Osteocyte (in vitro differentiated cells): ENCODE measurements at places on chromosomes 6 and 20. TPM values are rescaled to one million over a fixed set of nuclear protein-coding genes. Genes with fewer than 3 reads are reported as not detected.

DNA sequence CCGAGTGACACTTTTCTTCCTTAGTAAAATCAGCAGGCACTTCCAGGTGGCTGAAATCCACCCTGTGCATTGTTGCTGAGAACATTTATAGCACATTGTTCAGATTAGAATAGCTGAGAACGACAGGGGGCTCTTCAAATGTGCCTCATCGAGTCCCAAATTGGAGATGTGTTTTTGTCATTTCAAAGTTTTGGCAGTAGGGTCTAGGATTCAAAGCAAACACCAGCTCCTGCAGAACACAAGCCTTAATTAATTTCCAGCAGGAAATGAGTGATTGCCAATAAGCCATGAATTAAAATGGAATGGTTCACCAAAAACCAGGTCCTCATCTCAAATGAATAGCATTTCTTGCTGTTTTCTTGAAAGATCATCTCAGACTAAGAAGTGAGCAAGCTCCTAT, 171.6 kb downstream of the PLCB1 start:
- no peaks in the 10 kb centered on the region for H3K36me3 ChIP-seq
- no peak for DNase-seq
- no peaks in the 10 kb centered on the region for H3K27me3 ChIP-seq

GRCh38 chr6:72084992-72085569, 198.7 kb downstream of the RIMS1 start:
- no peak overlapping the region for H3K27ac ChIP-seq
- no peak overlapping the region for H3K4me3 ChIP-seq
- DNase-seq, result no peak
- no peaks in the 10 kb centered on the region for H3K4me1 ChIP-seq

- no peak overlapping the region for H3K4me3 ChIP-seq
- no peak for DNase-seq
- H3K36me3 ChIP-seq, result no peaks in the 10 kb centered on the region
- H3K27me3 ChIP-seq, result peaks cover 12% of the 10 kb centered on the region
- H3K4me1 ChIP-seq, result no peaks in the 10 kb centered on the region
Observed at GRCh38 chr6:123169774-123170095, 173.7 kb downstream of the CLVS2 start.

GRCh38 chr6:95232446-95232845, 344.9 kb upstream of the MANEA start:
- no peaks in the 10 kb centered on the region for H3K36me3 ChIP-seq
- H3K27me3 ChIP-seq, result peaks cover 33% of the 10 kb centered on the region
- no peaks in the 10 kb centered on the region for H3K4me1 ChIP-seq
- DNase-seq, result no peak
- no peak overlapping the region for H3K4me3 ChIP-seq
- H3K27ac ChIP-seq, result no peak overlapping the region

DNA sequence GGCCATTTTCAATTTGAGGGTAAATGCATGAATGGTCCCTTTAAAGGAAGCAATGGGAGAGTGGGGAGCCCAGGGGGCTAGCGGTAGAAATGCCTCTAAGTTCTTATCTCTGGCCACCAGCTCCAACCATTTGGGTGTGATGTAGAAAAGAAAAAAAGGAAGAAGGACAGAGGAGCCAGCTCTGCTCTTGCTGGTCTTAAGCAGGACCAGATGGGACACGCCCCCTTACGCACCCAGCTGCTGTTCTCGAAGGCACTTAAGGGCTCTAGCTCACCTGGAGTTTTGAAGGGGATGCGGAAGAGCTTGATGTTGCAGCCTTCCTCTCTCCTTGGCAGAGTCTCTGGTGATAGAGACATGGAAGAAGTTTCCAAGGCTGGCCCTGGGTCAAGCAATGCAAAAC, 59.5 kb upstream of the RNF144B start:
- H3K4me3 ChIP-seq, result no peak overlapping the region
- no peak for DNase-seq
- H3K4me1 ChIP-seq, result peaks cover 17% of the 10 kb centered on the region
- no peaks in the 10 kb centered on the region for H3K27me3 ChIP-seq

DNA sequence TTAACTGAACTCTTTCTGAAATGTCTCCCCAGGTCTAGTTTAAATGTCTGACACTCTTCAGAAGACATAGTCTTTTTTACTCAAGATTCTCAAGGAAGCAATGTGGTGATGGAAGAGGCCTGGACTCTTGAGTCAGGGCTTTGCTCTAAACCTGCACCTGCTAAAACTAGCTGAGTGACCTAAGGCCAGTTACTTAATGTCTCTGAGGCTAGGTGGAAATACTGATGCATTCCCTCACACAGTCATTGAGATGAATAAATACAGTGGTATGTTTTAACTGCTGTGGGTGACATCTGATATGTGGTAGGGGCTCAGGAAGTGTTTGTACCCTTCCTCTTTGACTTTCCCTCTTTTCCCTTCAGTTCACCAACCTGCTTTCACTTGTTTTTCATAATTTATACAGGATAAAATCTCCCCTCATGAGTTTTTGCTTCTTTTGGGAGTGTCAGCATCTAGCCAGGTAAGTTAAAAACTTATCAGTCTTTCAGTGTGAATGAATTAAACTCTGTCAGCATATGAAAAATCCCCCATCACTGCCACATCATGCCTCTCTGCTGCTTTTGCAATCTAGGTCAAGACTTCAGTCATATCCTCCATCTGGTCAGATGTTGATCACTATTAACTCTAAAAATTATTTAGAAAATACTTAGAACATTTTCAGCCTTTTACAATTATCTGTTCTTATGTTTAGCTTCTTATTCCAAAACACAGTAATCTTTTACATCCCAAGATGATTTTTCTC, 178.7 kb upstream of the TNFAIP3 start:
- no peak for DNase-seq
- no peaks in the 10 kb centered on the region for H3K4me1 ChIP-seq
- no peak overlapping the region for H3K4me3 ChIP-seq
- no peaks in the 10 kb centered on the region for H3K27me3 ChIP-seq

DNA sequence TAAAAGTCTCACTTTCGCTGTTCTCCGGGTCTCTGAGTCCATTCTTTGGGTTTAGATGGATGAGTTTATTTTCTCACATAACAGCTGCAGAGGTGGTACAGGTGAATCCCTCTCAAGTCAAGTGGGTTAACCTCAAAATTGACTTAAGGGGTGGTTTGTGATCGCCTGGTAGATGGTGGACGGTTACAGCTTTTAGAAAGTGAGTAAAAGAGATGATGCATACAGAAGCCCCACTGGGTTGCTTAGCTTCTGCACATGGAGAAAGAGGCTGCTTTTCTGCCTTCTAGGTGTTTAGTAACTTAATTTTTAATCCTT, 146.7 kb downstream of the TRIM27 start:
- H3K4me3 ChIP-seq, result no peak overlapping the region
- H3K4me1 ChIP-seq, result peaks cover 3% of the 10 kb centered on the region
- peaks cover 81% of the 10 kb centered on the region for H3K27me3 ChIP-seq
- H3K27ac ChIP-seq, result no peak overlapping the region
- DNase-seq, result no peak

Gene MYH7B
- 0.18 and 0.86 TPM in 2 replicates for total RNA-seq

Gene SPEF1
- total RNA-seq, result 0.24 TPM in 1 of 2 replicates, not detected in the other

Gene FAM162B
- not detected in 2 replicates for total RNA-seq

Gene CENPQ
- total RNA-seq, result 3.9 and 4.6 TPM in 2 replicates
